ENCODE measurements at places on chromosomes 5 and 9.
A peak's percentile ranks its signal among the peaks of the same experiment; 100 is the strongest.

GRCh38 chr9:92530893-92531292 is 4.9 kb downstream of the ECM2 start:
- H3K27ac ChIP-seq: no peak overlapping the region
- DNase-seq: no peak
- H3K36me3 ChIP-seq: no peaks in the 10 kb centered on the region
- no peak overlapping the region for H3K4me3 ChIP-seq
- no peaks in the 10 kb centered on the region for H3K4me1 ChIP-seq

DNA sequence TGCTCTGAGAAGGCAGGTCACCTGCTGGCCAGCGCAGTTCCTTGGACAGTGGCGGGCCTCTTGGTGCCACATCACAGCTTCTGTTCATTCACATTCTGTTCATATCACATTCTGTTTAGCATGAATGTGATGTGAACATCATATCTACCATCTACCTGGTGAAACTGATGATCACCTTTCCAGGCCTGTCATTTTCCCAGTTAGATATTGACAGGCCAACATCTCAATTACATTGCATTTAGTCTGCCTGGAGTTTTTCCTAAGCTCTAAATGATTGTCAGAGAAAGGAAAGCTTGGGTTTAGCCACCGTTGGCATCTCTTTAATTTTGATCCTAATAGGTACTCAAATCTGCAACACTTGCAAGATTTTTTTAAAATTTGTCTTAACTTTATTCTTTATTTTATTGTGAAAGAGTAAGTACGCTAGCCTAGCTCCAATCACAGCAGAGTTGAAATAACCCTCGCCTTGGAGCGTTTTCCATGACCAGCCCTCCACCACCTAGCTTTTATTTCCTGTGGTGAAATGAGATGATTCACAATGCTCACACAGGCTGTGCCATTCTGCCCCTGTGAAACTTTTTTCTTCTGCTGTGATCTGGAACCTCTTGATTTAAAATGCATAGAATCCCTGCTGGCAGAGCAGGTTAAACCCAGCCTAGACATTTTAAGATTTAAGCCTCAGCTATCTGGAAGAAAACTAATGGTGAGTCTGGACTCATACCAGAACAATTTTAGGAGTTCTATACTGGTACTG is 225.0 kb downstream of the ESM1 start:
- no peaks in the 10 kb centered on the region for H3K27me3 ChIP-seq
- no peak for DNase-seq

GRCh38 chr9:92438900-92439526 is 14.7 kb upstream of the OMD start:
- no peaks in the 10 kb centered on the region for H3K36me3 ChIP-seq
- H3K4me1 ChIP-seq: no peaks in the 10 kb centered on the region
- DNase-seq: no peak
- no peak overlapping the region for H3K27ac ChIP-seq

GRCh38 chr5:58300346-58300895 is 159.5 kb downstream of the PLK2 start:
- H3K27ac ChIP-seq: no peak overlapping the region
- no peak for DNase-seq
- no peaks in the 10 kb centered on the region for H3K36me3 ChIP-seq
- no peaks in the 10 kb centered on the region for H3K27me3 ChIP-seq
- H3K4me1 ChIP-seq: no peaks in the 10 kb centered on the region
- no peak overlapping the region for H3K4me3 ChIP-seq

GRCh38 chr5:71483355-71483754 is 27.9 kb downstream of the BDP1 start:
- H3K27ac ChIP-seq: no peak overlapping the region

DNA sequence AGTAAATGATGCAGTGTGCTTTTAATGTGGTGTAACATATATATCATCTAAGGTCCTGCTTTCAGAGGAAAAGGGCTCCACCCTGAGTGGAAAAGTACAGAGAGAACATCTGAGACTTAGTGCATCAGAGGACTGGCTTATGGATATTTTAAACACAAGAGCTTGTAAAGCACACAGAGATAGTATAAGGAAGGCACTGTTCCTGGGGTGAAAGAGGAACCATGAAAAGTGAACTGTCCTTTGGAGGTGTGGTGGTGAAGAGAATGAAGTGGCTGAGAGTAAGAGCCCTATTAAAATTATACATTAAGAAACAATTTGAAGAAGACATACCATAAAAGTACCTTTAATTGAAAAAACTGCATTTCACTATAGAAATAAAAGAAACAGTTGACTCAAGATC is 68.9 kb downstream of the CSF2 start:
- no peaks in the 10 kb centered on the region for H3K4me1 ChIP-seq
- H3K27me3 ChIP-seq: peaks cover 3% of the 10 kb centered on the region
- H3K27ac ChIP-seq: no peak overlapping the region
- no peak for DNase-seq
- H3K36me3 ChIP-seq: no peaks in the 10 kb centered on the region

- H3K27me3 ChIP-seq: no peaks in the 10 kb centered on the region
- no peaks in the 10 kb centered on the region for H3K36me3 ChIP-seq
- H3K4me3 ChIP-seq: no peak overlapping the region
- DNase-seq: peak; percentile 60
- no peaks in the 10 kb centered on the region for H3K4me1 ChIP-seq
These were observed 73.6 kb upstream of the PAM start for GRCh38 chr5:102681403-102681983.

- H3K4me3 ChIP-seq: no peak overlapping the region
- no peak for DNase-seq
- H3K36me3 ChIP-seq: no peaks in the 10 kb centered on the region
- H3K27me3 ChIP-seq: no peaks in the 10 kb centered on the region
- H3K27ac ChIP-seq: no peak overlapping the region
- H3K4me1 ChIP-seq: no peaks in the 10 kb centered on the region
These were observed 159.0 kb downstream of the HACD4 start for GRCh38 chr9:20872340-20872977.

GRCh38 chr9:113299800-113300292 is 3.3 kb downstream of the RNF183 start:
- no peaks in the 10 kb centered on the region for H3K4me1 ChIP-seq
- no peak overlapping the region for H3K4me3 ChIP-seq
- H3K27ac ChIP-seq: no peak overlapping the region
- no peaks in the 10 kb centered on the region for H3K36me3 ChIP-seq

- DNase-seq: no peak
These were observed 95.6 kb downstream of the RFK start for GRCh38 chr9:76298521-76299144.

DNA sequence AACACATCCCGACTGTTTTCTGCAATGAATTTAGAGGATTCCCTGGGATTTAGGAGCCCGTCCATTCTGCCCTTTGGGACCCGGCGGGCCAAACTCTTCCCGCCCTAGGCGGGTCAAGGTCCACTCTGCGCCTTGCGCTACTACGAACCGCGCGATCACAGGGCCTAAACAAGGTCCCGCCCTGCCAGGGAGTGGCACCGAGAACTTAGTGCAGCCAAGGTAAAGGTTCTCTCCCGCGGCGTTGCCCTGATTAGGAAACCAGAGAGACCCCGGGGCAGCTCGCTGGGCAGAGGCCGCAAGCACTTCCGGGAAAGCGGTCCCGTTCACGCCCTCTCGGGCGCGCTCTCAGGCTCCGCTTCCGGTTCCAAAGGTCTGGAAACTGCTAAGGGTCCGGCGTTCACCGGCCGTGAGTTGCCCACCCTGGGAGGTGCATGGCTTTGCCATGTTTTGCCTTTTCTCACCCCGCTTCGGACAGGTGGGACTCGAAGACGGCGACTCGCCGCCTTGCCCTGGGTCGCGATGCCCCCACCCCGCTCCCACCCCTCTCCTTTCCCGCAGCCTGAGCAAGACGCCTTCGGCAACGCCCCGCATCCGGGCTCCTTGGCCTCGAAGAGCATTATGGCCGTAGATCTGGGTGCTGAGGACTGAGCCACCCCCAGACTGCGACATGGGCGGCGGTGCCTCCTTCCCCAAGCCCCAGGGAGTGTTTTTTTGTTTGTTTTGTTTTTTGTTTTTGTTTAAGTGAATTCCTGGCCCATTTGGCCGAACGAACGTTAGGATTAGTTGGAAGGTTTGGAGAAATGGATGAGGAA is 23.4 kb downstream of the HNRNPK start:
- no peaks in the 10 kb centered on the region for H3K27me3 ChIP-seq
- H3K36me3 ChIP-seq: no peaks in the 10 kb centered on the region
- peaks cover 12% of the 10 kb centered on the region for H3K4me1 ChIP-seq
- H3K27ac ChIP-seq: peak overlapping the region; percentile 83
- H3K4me3 ChIP-seq: peak overlapping the region; percentile 78

- peaks cover 3% of the 10 kb centered on the region for H3K4me1 ChIP-seq
- H3K4me3 ChIP-seq: peak within 1 kb of the TSS; percentile 36
These were observed at the start of gene PRR16 for GRCh38 chr5:120463991-120464626. Gene PRR16 (plus strand): TSS chr5:120464300.

DNA sequence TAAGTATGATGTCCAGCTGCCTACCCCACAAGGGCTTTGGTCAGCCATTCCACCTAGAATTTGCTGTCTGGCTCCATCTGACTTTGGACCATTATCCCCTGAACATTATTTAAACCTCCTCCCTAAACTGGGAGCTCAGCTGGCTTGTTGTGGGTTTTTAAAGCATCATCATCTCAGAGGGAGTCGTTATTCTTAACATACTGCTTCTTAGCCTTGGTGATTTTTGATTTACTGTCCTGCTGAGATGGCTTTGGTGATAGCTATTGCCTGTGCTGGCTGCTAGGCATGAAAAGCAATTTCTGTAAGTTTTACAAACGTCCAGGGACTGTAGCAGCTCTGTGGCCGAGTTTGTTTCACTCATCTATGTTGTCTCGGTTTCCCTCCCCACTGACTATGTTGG is 256.1 kb downstream of the NR3C1 start:
- H3K4me3 ChIP-seq: no peak overlapping the region
- no peaks in the 10 kb centered on the region for H3K27me3 ChIP-seq
- DNase-seq: no peak
- no peaks in the 10 kb centered on the region for H3K36me3 ChIP-seq
- no peaks in the 10 kb centered on the region for H3K4me1 ChIP-seq
- no peak overlapping the region for H3K27ac ChIP-seq

GRCh38 chr9:137306850-137307254 is 4.8 kb upstream of the NRARP start:
- H3K4me3 ChIP-seq: peak overlapping the region; percentile 3
- DNase-seq: peak; percentile 68
- H3K27ac ChIP-seq: peak overlapping the region; percentile 95
- peaks cover 66% of the 10 kb centered on the region for H3K4me1 ChIP-seq
- no peaks in the 10 kb centered on the region for H3K27me3 ChIP-seq

DNA sequence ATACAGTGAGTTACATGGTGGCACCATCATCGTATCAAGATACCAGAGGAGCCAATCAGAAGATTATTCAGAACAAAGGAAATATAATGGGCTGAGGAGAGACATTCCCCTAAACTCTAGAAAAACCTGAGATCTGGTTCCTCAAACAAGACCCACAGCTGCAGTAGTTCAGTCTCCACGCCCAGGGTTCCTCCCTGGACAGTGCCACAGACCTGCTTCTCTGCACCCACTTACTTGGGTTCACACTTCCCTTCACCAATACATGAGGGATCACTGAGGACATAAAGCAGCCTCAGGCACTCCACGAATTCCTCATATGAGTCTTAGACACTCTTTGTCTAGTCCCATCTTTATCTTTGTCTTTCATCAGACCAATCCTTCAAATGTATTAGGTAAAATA is 101.7 kb downstream of the APTX start:
- H3K4me1 ChIP-seq: no peaks in the 10 kb centered on the region
- no peak for DNase-seq
- no peaks in the 10 kb centered on the region for H3K27me3 ChIP-seq
- no peak overlapping the region for H3K4me3 ChIP-seq

- H3K36me3 ChIP-seq: no peaks in the 10 kb centered on the region
- no peak for DNase-seq
- no peak overlapping the region for H3K4me3 ChIP-seq
- no peak overlapping the region for H3K27ac ChIP-seq
- H3K4me1 ChIP-seq: no peaks in the 10 kb centered on the region
These were observed 55.8 kb upstream of the SHC3 start for GRCh38 chr9:89234205-89235067.

DNA sequence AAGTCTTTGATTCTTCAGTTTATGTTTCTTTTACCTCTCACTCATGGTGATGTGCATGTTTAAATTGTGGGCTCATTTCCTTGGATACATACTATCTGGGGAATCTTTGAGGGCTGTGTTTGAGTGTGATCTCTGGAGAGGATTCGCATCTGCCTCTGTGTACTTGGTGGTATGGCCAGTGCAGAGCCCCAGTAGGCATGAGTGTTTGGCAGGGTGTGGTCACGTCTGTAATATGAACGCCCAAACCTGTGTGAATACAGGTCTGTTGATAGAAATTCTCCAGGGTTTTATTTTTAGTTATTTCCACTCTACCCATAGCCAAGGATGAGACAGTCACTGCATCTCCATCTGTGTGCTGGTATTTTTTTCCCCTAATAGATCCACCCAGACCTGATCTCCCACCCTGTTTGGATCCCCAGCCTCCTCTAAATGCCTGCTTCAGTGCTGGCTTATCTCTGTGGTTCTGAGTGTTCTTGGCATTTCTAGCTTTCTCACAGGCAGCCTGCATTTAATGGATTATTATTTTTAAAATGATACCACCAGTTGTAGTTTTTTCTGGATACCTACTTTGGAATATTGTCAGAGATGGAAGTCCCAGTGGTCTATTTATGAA is 37.5 kb downstream of the TJP2 start:
- no peaks in the 10 kb centered on the region for H3K36me3 ChIP-seq
- H3K27me3 ChIP-seq: no peaks in the 10 kb centered on the region
- no peak overlapping the region for H3K4me3 ChIP-seq
- no peak overlapping the region for H3K27ac ChIP-seq

DNA sequence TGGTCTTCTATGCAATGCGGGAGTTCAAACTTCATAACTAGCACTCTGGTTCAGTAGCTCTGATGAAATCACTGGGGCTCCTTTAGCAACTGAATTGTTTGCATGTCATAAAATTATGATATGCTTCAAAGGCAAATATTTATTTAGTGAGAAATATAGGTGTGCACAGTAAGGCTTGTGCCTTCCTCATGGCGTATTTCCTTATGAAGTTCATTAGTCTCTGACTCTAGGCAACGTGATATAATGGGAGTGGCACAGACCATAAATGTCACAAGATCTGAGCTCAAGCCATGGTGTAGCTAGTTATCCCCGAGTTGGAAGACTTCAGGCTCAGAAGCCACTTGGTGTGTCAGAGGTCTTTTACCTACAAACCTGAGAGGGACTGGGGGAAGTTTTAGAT is 35.5 kb downstream of the PIP5K1B start:
- no peak overlapping the region for H3K27ac ChIP-seq
- H3K4me3 ChIP-seq: no peak overlapping the region
- peaks cover 9% of the 10 kb centered on the region for H3K4me1 ChIP-seq
- H3K36me3 ChIP-seq: no peaks in the 10 kb centered on the region
- no peak for DNase-seq

- no peak overlapping the region for H3K4me3 ChIP-seq
- H3K4me1 ChIP-seq: peaks cover 8% of the 10 kb centered on the region
- H3K27me3 ChIP-seq: no peaks in the 10 kb centered on the region
- no peak for DNase-seq
These were observed 943 bp upstream of the ZNF131 start for GRCh38 chr5:43119771-43120170.

DNA sequence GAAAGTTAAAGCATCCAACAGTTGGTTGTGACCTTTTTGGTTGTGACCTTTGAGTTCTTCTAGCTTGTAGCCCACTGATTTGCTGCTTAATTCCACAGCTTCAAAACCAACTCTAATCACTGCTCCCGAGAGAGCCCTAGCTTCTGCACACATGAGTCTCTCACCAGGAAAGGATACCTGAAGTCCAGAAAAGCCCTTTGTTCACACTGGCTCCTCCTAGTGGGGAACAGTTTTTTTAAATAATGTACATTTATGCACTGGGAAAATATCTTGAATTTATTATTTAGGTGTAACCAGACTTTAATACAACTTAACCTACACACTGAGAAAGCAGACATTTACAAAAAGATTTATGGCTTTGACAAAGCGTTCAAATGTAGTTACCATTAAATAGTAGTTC is 120.2 kb upstream of the CCDC152 start:
- H3K27ac ChIP-seq: no peak overlapping the region
- no peaks in the 10 kb centered on the region for H3K27me3 ChIP-seq
- no peaks in the 10 kb centered on the region for H3K4me1 ChIP-seq
- no peak for DNase-seq
- no peak overlapping the region for H3K4me3 ChIP-seq

All from pancreas (tissue), 10 donors.